Aorta (tissue), 5 donors: ENCODE measurements at places on chromosomes 12 and 14. TPM values are rescaled to one million over a fixed set of nuclear protein-coding genes. Genes with fewer than 3 reads are reported as not detected.
A peak's percentile ranks its signal among the peaks of the same experiment; 100 is the strongest.

- no peak overlapping the region for H3K4me3 ChIP-seq
- no peaks in the 10 kb centered on the region for H3K4me1 ChIP-seq
These were observed 74.3 kb downstream of the FUT8 start for GRCh38 chr14:65486863-65487262.

DNA sequence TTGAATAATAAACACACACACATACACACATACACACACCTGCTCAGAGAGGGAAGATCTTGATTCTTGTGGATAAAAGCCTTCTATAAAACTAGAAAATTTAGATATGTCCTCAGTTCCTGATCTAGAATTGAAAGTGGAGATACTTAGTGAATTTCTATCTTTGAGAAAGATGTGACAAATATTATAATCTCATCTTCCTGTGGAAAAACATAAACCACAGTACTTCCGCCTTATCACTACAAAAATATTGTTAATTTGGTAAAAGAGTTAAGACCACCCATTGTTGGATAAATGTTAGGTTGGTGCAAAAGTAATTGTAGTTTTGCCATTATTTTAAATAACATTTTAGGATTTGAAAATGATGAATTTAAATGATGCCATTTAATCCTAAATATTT, at the start of gene KLRK1:
TSS of gene KLRK1 (minus strand) at position 138 of the 400 bp plus-strand sequence. CDS start 1,231 bp downstream, outside the sequence.
- no peaks in the 10 kb centered on the region for H3K27me3 ChIP-seq
- H3K4me1 ChIP-seq, result no peaks in the 10 kb centered on the region
- no peak within 1 kb of the TSS for H3K27ac ChIP-seq
- no peak within 1 kb of the TSS for H3K4me3 ChIP-seq

- H3K36me3 ChIP-seq, result no peaks in the 10 kb centered on the region
- H3K4me3 ChIP-seq, result no peak overlapping the region
- no peak for DNase-seq
- no peak overlapping the region for H3K27ac ChIP-seq
These were observed 41.0 kb downstream of the CMKLR1 start for GRCh38 chr12:108297895-108298760.

DNA sequence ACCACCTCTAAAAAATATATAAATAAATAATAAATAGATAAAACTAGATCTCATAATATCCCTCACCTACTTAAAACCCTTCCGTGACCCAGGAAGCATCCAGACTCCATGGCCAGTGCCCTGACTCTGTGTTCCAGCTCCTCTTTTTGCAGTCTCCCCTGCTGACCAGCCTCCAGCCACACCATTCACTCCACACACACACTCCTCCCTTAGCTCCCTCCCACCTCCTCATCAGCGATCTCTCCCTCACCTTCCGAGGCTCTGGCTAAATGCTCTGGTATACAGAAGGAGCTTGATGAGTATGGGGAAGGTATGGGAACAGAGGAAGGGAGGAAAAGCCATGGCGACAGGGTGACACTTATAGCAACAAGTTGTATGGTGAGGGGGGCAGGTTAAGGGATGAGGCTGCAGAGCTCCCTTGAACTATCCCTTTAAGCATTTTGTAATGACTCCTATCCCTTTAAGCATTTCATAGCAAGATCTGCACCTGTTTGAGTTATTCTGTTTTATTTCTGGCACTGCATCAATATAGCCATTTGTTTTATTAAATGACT, 26.1 kb upstream of the EIF4B start:
- no peaks in the 10 kb centered on the region for H3K27me3 ChIP-seq
- no peak overlapping the region for H3K4me3 ChIP-seq
- peaks cover under 1% of the 10 kb centered on the region for H3K4me1 ChIP-seq
- no peak overlapping the region for H3K27ac ChIP-seq

GRCh38 chr14:54944737-54945391, 42.2 kb upstream of the GCH1 start:
- no peaks in the 10 kb centered on the region for H3K27me3 ChIP-seq
- no peaks in the 10 kb centered on the region for H3K4me1 ChIP-seq
- no peak overlapping the region for H3K27ac ChIP-seq
- DNase-seq, result no peak
- no peak overlapping the region for H3K4me3 ChIP-seq

DNA sequence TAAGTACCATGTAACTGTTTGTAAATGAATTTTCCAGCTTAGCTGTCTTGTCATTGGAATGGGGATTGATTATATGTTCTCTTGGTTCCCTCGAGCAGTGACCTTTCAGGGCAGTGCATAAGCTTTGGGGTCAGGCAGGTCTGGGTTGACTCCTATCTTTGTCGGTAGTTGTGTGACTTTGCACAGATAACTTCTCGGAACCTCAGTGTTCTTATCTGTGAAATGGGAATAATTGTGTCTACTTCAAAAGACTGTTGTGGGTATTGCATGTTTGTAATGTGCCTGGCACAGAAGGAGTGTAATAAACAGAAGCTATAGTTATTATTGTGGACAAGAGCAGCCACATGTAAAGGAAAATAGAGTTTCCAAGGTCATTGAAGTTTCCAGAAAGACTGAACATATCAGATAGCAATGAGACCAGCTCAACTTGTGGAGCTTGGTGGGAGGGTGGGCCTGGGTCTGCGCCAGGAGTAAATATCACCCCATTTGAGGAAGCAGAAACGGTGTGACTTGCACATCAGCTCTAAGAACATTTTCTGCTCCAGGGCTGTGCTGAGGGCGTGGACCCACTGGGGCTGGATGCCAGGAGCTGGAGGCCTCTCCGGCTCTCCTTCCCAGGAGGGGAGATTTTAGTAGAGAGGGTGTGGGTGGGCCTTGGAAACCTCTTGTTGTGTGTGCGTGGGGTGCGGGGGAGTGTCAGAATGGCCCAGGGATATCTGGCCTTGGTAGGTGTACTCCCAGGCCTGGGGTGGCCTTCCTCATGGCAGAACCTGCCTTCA, 19.7 kb downstream of the FOS start:
- DNase-seq, result peak; percentile 73
- no peaks in the 10 kb centered on the region for H3K36me3 ChIP-seq
- no peak overlapping the region for H3K4me3 ChIP-seq

- no peaks in the 10 kb centered on the region for H3K27me3 ChIP-seq
- H3K36me3 ChIP-seq, result no peaks in the 10 kb centered on the region
- no peak for DNase-seq
- no peak overlapping the region for H3K4me3 ChIP-seq
- H3K27ac ChIP-seq, result no peak overlapping the region
These were observed 259.2 kb downstream of the LRFN5 start for GRCh38 chr14:41865894-41866293.

DNA sequence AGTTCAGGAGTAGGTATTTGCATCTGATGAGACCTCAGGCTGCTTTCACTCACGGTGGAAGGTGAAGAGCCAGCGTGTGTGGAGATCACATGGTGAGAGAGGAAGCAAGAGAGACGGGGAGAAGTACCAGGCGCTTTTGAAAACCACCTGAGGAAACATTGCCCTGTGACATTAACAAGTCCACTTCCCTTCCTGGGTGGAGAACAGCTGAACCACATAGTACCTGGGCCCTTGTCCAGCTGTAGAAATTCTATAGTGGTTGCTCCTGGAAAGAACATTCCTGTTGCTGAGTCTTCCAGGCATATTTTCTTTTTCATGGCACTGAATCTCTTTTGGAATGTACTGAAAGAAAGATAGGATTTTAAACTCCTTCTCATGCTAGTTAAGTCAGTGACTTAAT, 87.3 kb upstream of the RIN3 start:
- H3K4me3 ChIP-seq, result no peak overlapping the region
- no peaks in the 10 kb centered on the region for H3K27me3 ChIP-seq
- DNase-seq, result no peak
- H3K27ac ChIP-seq, result peak overlapping the region; percentile 55
- H3K4me1 ChIP-seq, result no peaks in the 10 kb centered on the region

DNA sequence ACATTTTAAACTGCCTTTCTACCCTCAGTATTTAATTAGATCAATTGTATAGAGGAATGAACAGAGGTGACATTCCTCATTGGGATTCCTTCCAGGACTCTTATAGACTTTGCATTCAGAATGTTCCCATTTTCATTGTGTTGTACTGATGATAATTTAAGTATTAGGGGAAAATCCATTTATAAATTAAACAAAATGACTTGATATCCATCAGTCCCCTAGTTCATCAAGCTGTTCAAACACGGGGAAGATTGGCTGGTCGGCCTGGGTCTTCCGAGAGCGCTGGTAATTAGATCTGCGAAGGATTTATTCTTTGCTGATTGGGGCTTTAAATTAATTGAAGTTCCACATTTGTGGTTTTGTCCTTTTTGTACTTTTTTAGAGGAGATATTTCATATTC, 274.0 kb downstream of the EGLN3 start:
- no peak for DNase-seq
- H3K4me1 ChIP-seq, result peaks cover 1% of the 10 kb centered on the region
- H3K36me3 ChIP-seq, result no peaks in the 10 kb centered on the region
- peaks cover 1% of the 10 kb centered on the region for H3K27me3 ChIP-seq
- no peak overlapping the region for H3K27ac ChIP-seq

DNA sequence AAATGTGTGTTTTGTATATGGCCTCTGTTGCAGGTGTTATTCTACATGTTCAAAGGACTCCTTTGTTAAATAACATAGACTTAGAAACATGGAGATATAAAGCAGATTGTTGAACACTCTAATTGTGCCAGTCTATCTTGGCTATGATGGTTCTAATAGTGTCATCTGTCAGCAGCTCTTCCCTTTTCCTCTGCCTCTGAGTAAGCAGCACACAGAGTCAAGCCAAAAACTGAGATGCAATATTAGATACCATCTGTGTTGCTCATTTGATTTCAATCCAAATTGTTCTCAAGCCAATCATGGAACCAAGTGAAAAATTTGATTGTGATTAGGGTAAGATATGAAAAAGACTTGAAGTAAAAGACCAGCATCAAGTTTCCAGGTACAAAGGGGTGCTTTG, 871.1 kb upstream of the MGAT4C start:
- no peaks in the 10 kb centered on the region for H3K4me1 ChIP-seq
- H3K27ac ChIP-seq, result no peak overlapping the region

DNA sequence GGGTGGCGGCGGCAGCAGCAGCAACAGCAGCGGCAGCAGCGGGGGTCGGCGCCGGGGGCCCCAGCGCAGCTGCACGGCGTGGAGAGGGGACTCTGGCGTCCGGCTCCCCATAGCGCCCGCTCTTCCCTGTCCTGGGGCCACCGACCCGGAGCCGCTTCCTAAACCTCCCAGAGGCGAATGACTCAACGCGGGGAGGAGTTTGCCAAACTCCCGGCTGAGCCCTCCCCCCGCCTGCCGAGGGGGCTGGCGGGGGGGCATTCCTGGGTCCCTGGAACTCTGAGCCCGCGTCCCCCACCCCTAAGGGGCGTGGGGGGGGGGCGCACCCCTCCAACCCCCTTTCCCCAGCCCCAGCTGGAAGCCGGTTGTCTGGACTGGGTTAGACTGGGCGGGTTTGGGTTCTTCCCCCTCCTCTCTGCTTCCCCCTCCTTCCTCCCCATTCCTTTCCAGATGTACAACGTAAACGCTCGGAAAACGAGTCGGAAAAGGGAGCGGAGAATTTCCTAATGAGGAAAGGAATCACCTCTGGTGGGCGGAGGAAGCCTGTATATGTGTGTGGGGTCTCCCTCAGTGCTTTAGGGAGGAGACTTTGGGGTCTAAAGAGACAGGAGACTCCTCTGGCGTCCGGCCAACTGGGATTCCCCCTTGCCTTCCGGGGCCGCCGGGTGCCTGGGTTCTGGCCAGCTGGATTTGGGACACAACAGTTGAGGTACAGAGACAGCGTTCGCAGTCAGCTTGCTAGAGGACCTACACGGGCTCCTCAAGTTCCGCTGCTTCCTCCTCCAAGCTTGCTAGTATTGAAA, at the start of gene ITGA5:
TSS of gene ITGA5 (minus strand) at position 179 of the 800 bp plus-strand sequence. CDS start at position 111, 68 bp downstream.
- H3K36me3 ChIP-seq, result no peaks in the 10 kb centered on the region
- H3K27me3 ChIP-seq, result no peaks in the 10 kb centered on the region
- DNase-seq, result peak; percentile 92
- peak within 1 kb of the TSS; percentile 62 for H3K27ac ChIP-seq

DNA sequence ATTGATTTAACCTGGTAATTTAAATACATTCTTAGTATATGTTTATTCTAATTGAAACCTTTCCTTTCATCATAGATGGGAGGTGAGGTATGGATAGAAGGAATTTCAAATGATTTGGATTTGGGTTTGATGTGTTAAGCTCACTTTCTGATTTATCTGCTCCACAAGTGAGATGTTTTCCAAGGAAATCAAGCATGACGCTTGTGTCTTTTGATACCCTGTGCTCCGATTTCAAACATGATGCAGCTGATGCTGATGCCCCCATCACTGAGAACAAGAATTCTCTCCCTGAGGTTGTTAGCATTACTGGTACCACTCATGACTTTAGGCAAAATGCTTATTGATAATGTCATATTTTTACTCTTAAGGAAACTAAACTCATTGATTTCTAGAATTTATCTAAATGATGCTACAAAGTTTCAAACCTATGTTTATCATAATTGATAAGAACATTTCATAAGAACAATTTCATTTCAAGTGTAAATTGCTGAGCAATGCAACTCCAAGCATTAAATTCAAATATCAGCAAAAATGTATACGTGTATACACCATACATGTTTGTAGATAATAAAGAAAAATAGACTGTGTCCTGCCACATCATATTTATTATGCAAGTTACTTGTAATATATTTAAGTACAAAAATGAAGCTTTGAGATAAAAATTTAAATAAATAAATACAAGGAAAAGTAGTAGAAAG, 75.5 kb upstream of the LRIG3 start:
- no peaks in the 10 kb centered on the region for H3K27me3 ChIP-seq
- no peak overlapping the region for H3K27ac ChIP-seq

DNA sequence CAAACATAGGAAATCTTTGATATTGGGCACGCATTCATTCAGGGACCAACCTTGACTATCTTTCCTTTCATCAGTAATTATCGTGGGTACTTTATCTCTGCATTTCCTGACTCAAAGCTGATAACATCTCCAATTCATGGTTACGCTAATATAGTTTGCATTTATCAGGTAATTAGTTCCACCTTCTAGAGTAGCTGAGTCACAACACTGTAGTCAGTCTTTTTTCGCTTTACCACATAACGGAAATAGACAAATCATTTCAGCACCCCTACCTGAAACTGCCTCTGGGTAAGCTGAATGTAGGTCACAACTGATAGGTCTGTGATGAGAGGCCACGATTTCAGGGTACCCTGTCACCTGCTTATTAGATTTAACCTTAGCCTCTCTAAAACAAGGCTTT, 36.7 kb upstream of the IL22 start:
- no peaks in the 10 kb centered on the region for H3K4me1 ChIP-seq
- no peaks in the 10 kb centered on the region for H3K27me3 ChIP-seq
- H3K27ac ChIP-seq, result no peak overlapping the region
- no peak for DNase-seq

DNA sequence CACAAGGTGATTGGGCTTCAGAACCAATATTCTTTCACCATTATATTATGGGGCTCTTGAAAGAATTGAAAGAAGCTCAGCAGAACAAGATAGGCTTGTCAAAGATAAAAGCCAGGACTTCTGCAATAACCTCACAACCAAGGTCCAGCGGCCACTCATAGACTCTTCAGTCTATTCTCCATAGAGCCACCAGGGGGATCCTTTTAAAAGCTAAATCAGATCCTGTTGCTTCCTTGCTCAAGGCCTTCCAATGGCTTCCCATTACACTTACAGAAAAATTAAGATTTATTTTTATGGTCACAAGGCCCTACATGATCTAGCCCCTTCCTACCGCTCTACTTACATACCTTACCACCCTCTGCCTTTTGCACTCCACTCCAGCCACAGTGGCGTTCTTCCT, 169.6 kb downstream of the C12orf42 start:
- H3K36me3 ChIP-seq, result no peaks in the 10 kb centered on the region
- no peaks in the 10 kb centered on the region for H3K4me1 ChIP-seq
- H3K4me3 ChIP-seq, result no peak overlapping the region
- H3K27ac ChIP-seq, result no peak overlapping the region
- DNase-seq, result no peak

Gene KRT75
- total RNA-seq, result not detected

Gene GPD1
- total RNA-seq, result 3.1 TPM

Gene BMAL2
- 22.6 TPM for total RNA-seq

Gene PCED1B
- 11.0 TPM for total RNA-seq

Gene DLGAP5
- 0.63 TPM for total RNA-seq

Gene CFAP251
- 2.8 TPM for total RNA-seq

Gene PLBD1
- total RNA-seq, result 11.6 TPM

Gene LRRC10
- total RNA-seq, result not detected

Gene NDRG2
- 68.7 TPM for total RNA-seq

Gene SMCO2
- 0.90 TPM for total RNA-seq

Gene CLEC6A
- total RNA-seq, result not detected

Gene GPRC5D
- total RNA-seq, result 0.39 TPM
